ENCODE measurements at places on chromosomes 4 and X.

DNA sequence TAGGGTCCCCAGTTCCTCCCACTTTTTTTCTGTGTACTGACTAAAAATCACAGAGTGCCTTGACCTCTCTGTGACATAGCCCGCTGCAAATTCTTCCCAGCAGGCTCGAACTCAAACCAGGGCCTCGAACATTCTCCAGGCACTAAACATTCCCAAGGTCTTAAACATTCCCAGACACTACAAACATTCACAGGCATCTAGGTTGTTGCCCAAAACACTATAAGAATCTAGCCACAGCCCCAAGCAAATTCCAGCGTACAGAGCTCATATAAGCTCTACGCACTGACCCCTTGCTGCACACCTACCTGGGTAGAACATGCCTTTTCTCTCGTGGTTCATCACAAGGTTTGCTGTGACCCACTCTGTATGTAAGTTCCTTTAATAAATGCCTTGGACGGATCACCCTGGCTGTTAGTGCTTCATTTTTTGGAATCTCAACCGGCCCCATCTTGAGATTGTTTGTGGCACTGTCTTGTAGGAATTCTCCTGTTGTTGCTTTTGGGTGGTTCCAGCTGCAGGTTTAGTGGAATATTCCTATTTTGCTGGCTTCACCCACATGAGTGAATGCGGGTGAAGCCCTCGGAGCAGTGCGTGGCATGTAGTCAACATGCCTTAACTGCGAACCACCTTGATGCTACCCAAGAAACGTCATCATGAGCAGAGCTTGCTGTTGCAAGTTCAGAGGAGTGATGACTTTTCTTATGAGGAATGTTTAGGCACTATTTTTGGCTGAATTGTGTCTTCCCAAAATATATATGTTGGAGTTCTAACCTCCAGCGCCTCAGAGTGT, 230.0 kb downstream of the HS3ST1 start:
- no peak for DNase-seq

DNA sequence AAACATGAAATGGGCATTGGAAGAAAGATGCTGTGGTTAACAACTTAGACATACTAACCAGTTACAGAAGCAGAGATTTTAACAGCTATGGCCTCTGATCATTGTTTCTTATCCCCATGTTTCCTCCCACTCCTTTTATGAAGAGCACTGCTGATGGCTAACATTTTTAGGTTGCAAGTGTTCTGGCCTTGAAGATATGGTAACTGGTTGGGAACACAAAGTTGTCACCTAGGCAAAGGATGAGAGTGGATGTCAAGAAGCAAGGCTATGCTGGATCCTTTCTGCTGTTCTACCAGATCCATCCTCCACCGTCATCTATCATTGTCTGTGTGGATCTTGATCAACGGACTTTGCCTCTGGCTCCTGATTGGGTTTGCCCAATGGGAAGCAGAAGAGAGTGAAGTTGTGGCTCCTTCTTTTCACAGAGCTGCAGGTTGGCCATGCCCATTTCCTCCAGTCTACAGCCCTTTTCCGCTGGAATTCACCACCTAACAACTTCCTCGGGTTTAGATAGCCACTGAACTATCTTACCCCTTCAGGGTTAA, 48.9 kb upstream of the SPP1 start:
- DNase-seq: no peak

- DNase-seq: no peak
Measured at GRCh38 chr4:151292038-151292437, 15.1 kb downstream of the PRSS48 start.

GRCh38 chr4:60605646-60606354, 594.3 kb upstream of the ADGRL3 start:
- DNase-seq: no peak

DNA sequence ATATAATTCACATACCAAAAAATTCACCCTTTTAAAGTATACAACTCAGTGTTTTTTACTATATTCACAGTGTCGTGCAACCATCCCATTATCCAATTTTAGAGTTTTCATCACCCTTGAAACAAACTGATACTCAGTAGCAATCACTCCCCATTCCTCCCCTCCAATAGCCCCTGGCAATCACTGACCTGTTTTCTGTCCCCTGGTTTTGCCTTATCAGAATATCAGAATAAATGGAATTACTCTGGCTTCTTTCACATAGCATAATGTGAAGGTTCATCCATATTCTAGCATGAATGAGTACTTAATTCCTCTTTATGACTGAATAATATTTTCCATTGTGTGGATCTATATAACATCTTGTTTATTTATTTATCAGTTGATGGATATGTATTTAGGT, 153.2 kb downstream of the AASDH start:
- DNase-seq: no peak

- DNase-seq: no peak
Measured at GRCh38 chrX:2261831-2262667, 238.7 kb downstream of the DHRSX start.

- no peak for DNase-seq
Measured at GRCh38 chr4:108991551-108992328, 228.9 kb upstream of the ETNPPL start.

DNA sequence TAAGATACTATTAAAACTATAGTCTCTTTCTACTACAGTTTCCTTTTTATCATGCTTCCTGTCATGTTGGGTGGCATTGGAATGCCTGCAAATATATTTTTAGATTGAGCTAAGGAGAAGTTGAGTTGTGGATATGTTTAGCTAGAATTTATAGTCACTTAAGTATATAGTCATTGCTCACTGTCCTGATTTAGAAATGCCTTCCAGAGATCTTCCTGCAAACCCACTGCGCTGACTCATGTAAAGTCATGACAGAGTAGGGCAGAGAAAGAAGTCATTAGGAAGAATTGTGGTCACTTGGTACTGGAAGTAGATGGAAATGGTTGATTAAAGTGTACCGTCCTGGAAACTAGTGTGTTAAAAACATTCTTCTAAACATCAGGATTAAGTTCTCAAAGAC, 490.3 kb upstream of the PABPC4L start:
- no peak for DNase-seq

DNA sequence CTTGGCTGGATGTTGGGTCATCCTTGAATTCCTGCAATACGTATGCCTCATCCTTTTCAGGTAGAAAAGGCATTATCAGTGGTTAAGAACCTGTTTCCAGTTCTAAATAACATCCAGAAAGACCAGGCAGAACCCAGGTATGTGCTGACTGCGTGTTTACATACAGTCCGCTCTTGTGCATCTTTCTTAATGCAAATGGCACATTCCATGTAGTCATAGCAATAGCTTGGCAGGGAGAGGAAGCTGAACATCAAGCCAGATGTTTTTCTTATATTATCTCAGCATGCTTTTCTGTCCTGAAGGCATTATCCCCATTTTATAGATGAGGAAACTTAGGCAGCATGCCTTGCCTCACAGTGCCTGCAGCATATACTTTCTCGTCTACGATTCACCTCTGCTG, 2.1 kb downstream of the DCLK2 start:
- no peak for DNase-seq

DNA sequence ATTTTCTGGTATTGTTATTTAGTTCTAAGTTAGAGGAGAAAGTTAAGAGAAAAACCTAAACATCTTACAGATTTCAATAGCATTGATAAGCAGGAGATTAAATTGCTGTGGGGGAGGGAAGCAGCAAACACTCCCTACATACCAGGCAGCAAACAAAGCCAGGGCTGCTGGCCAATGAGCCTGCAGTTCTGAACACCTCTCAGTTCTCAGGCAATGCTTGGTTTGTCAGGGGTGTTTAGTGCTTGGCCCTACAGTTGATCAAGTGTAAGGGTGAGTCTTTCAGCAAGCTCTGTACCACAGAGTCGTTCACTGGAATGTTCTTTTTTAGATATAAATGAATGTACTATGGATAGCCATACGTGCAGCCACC, 38.6 kb downstream of the EGFL6 start:
- DNase-seq: no peak

DNA sequence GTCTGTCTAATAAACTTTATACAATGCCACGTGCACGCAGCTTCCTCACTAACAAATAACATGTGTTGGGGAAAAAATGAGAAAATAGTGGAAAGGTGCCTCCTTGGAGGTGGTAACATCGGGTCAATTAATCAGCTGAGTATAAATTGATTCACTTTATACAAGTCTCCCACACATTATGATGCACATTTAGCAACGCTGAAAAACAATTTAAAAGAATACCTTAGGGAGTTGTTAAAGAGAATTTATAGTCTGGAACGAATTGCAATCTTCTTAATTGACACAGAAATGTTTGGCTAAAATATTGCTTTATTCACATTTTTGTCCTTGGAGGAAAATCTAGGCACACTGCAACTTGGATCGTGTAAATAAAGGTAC, 84.2 kb downstream of the HPRT1 start:
- DNase-seq: no peak

- DNase-seq: no peak
Measured at GRCh38 chrX:139204898-139205667, 325.5 kb upstream of the F9 start.

DNA sequence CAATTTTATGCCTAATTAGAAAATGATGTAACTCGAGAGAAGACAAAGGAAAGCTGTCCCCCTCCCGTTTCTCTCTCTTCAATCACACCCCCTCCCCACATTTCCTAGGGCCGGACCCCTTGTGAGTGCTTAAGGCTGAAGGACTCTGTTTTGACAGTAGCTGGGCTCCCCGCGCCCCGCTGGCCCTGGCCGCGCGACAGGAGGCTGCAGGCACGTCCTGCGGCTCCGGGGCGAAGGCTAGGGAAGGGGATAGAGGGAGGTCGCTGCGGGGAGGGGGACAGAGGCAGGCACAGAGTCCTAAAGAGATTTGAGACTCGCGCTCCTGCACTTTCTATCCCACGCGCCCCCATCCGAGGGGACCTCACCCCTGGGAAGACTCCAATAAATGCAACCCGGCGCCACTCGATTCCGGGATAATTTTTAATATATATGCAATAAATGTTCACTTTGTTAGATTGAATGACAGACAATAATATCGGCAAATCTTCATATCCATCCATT, 56.2 kb upstream of the TMEM33 start:
- DNase-seq: no peak

- no peak for DNase-seq
Measured at GRCh38 chr4:117096886-117097285, 11.5 kb upstream of the TRAM1L1 start.

- DNase-seq: no peak
Measured at GRCh38 chr4:171814545-171814944, 1.3 kb downstream of the GALNTL6 start.

- DNase-seq: no peak
Measured at GRCh38 chr4:133157460-133158160, 8.5 kb downstream of the PCDH10 start.

DNA sequence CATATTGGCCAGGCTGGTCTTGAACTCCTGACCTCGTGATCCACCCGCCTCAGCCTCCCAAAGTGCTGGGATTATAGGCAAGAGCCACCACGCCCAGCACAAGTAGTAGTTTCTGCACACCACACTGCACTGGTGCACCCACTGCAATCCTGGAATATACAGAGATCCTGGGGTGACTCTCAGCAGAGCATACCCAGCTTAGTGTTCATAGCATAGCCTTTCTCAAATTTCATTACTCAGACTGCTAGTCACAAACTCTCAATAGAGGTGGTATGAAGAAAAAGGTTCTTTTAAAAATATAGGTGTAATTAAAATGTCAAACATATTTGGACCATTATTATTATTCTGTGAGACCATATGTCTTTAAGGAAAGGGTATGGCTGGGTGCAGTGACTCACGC, 6.2 kb upstream of the ARHGAP10 start:
- no peak for DNase-seq

GRCh38 chr4:74967324-74967723, 34.4 kb downstream of the PARM1 start:
- no peak for DNase-seq

DNA sequence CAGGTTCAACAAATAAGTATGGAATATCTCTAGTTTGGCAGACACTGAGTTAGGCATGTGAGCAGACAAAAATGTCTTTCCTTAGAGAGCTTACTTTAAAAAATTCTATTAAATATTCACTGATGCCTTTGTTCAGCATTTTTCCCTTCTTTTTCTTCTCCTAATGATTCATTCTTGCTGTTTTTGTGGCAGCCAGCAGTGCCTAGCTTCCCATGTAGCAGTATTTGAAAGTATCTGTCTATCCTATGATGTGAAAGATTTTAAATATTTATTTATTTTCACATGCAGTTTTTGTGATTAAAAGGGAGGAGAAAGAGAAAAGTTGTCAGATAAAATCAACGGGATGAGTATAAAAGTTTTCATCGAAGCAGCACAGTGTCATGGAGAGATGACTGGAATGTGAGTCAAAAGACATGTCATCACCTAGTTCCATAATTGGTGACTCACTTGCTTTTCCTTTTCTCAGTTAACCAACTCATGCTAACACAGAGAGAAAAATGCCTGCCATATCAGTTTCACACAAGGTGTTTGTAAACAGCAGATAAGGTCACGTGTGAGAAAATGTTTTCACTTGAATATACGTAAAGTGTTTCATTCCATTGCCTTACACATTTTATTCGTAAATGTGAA, 69.8 kb downstream of the BMPR1B start:
- DNase-seq: no peak

- DNase-seq: no peak
Measured at GRCh38 chrX:115940348-115940747, 230.2 kb upstream of the AGTR2 start.

- no peak for DNase-seq
Measured at GRCh38 chrX:70129816-70130215, 3.4 kb upstream of the IGBP1 start.

- DNase-seq: no peak
Measured at GRCh38 chr4:39655876-39656275, 17.2 kb upstream of the SMIM14 start.

GRCh38 chr4:46549125-46549524, 159.2 kb upstream of the GABRA2 start:
- no peak for DNase-seq

- no peak for DNase-seq
Measured at GRCh38 chr4:181193131-181193930, 1049.9 kb upstream of the TENM3 start.

- no peak for DNase-seq
Measured at GRCh38 chrX:22686138-22686541, 313.6 kb upstream of the DDX53 start.

- no peak for DNase-seq
Measured at GRCh38 chr4:141099326-141099725, 33.9 kb downstream of the RNF150 start.

GRCh38 chrX:125203737-125204578, 115.7 kb upstream of the TEX13C start:
- peak; percentile 20 for DNase-seq

DNA sequence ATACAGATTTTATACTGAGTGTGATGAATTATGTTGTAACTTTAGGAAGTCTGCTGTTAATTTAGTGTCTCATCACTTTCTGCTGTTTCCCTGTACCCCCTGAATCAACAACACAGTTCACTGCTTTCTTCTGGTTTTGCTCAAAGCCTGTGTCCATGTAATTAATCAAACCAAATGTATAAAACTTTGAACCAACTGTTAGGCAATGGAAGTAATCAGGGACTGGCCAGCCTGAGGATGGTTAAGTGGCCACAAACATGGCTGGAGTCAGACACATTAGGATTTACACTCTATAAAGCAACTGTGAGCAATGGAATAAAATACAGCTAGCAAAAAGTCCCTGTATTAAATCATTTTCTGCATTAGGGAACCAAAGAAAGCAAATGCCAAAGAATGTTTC, 42.6 kb downstream of the CXCL1 start:
- DNase-seq: no peak

DNA sequence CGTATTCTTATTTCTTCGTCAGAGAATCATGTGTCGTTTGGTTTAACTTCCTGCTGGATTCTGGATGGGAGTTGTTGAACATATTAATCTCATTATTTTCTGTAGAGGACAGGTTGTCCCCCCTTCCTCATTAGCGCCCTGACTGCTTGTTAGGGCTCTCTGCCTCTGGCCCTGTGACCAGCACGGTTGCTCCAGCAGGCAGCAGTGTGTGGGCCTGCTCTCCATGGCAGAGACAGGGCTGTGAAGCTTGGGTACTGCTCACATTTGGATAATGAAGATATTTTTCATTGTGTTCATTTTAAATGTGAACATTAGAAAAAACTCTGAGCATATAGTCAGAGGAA, 102.7 kb downstream of the KLHL8 start:
- DNase-seq: no peak
